NCI-H2107 (cell line): ENCODE measurements at places on chromosomes 12 and 14.

GRCh38 chr12:65022421-65022820, 98.7 kb downstream of the WIF1 start:
- DNase-seq, result no peak

- no peak for DNase-seq
Observed at GRCh38 chr14:66511849-66512248, 3.9 kb downstream of the GPHN start.

GRCh38 chr14:99540196-99541032, 59.2 kb downstream of the CCNK start:
- DNase-seq, result no peak

DNA sequence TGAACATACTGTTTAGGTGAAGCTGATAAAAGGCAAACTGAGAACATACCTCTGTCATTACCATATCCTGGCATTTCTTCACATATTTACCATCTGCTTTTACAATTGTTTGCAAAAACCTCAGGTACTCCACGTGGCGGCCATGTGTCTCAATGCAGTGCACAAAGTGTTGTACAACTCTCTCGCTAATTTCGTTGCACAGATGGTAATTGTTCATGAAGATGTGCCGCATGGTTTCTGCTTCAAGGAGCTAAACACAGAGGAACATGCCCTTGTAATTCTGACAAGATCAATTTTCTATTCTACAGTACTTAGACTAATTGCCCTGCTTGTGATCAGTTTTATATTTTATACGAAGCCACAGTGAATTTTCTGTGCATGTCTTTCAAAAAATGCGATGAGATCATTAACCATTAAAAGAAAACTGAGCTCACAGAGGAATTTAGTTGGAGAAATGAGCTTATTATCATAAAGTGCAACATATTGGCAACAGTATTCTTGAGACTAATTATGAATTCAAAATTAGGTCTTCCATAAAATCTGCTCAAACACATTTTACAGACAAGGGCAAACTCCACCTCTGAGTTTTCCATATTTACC, 233.8 kb downstream of the ITPR2 start:
- DNase-seq, result no peak

- no peak for DNase-seq
Observed at GRCh38 chr14:31326111-31326510, 94.2 kb downstream of the HEATR5A start.
